ENCODE measurements at places on chromosomes 7 and 10.
A peak's percentile ranks its signal among the peaks of the same experiment; 100 is the strongest.

GRCh38 chr10:86583983-86584382 lies 62.4 kb upstream of the WAPL start:
- DNase-seq, result no peak

- DNase-seq, result peak; percentile 60
Observed at GRCh38 chr10:111481261-111481826, 404.5 kb downstream of the ADRA2A start.

GRCh38 chr10:86259901-86260562 lies 106.6 kb downstream of the GRID1 start:
- DNase-seq, result no peak

GRCh38 chr10:129662426-129662825 lies 195.4 kb downstream of the MGMT start:
- DNase-seq, result no peak

GRCh38 chr7:129228633-129229032 lies 3.8 kb downstream of the AHCYL2 start:
- DNase-seq, result no peak

DNA sequence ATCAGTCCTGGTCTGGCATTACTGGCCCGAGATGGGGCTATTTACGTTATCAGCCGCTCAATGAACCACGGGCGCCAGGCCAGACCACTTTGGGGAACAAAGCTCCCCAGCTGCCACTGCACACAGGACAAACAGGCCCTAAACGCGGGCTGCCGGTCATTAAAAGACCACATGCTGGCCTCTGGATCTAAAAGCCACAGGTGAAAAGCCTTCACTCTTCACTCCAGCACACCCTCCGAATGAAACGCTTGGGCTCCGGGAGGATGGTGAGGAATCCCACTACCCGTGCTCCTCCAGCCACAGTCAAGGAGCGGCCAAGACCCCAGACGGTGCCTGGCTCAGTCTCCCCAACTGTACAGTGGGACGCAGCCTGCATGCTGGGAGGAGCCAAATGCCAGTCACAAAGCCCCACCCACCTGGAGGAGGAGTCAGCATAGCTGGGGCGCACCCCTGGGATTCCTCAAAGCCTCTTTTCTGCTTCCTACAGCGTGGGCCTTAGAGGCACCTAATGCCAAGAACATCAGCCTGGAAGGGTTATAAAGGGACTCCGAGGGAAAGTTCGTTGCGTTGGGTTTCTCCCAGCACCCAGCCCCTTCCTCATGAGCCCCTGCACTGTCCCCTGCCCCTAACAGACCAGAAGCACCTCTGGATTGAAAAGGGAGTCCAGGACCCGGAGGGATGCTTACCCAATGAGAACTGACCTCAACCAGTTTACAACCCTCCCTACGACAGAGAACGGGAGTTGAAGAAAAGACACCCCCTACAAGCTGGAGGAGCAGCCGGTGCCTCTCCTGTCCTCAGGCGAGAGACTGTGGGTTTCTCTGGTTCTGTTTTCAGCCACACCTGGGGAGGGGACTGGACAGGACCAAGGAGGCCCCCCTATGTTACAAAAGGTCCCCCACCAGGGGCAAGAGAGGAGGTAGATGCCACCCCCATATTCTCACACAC lies 4.7 kb downstream of the PDGFA start:
- DNase-seq, result no peak

- DNase-seq, result no peak
Observed at GRCh38 chr10:119318411-119319160, 111.2 kb downstream of the GRK5 start.

GRCh38 chr10:128808921-128809440 lies 658.1 kb upstream of the MGMT start:
- no peak for DNase-seq

- no peak for DNase-seq
Observed at GRCh38 chr7:2611401-2611800, 20.4 kb upstream of the TTYH3 start.

GRCh38 chr7:139479620-139480019 lies 3.9 kb downstream of the KLRG2 start:
- DNase-seq, result no peak

- DNase-seq, result peak; percentile 95
Observed at GRCh38 chr10:103554488-103555324, 61.2 kb downstream of the NEURL1 start.

DNA sequence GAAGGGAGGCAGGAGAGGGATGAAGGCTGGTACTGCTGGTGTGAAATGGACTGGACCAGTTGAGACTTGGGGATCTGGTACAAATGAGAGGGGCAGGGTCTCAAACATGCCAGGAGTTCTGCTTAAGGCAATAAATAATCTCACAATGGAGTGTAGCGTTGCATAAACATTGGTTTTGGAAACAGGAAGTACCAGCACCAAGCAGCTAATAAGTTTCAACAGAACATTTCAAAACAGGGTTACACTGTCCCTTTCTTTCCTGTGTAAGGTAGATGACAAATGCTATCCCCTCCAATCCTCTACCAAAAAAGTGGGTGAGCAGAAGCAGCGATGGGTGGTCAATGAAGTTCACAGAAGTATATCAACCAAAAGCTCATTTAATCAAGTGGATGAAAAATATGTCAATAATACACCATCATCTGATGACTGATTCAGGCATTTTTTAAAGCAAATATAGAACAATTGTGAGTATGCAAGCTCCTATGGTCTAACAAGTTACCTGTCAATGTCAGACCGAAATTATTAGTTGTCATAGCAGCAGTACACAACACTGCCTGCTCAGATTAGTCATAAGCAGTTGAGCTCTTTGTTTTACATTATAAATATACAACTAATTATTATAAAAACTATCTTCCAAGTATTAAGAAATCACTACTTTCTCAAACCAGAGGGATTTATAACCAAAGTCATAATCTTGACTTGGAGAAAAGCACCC lies 220.0 kb downstream of the FAM107B start:
- peak; percentile 67 for DNase-seq

- no peak for DNase-seq
Observed at GRCh38 chr7:117333168-117333567, 10.3 kb upstream of the WNT2 start.

DNA sequence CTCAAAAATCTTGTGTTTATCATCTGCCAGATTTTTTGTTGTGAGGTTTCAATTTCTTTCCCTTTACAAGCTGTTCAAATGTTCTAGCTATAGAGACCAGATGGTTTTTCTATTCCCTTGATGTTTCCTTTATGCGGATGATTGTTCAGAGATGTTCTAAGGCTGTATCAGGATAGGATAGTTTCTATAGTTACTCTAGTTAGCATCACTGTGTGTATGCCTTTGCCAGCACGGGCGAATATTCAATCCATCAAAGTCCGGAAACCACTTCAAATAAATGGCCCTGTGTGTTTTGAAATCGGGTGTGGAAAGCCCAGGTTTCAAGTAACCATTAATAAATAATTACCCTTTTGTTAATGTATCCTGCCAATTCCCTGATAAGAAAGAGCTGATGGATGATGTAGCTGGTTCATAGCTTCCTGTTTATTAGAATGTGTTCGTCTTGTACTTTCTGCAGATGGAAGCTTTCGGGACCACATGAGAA lies 149.8 kb upstream of the PRKCQ start:
- no peak for DNase-seq

DNA sequence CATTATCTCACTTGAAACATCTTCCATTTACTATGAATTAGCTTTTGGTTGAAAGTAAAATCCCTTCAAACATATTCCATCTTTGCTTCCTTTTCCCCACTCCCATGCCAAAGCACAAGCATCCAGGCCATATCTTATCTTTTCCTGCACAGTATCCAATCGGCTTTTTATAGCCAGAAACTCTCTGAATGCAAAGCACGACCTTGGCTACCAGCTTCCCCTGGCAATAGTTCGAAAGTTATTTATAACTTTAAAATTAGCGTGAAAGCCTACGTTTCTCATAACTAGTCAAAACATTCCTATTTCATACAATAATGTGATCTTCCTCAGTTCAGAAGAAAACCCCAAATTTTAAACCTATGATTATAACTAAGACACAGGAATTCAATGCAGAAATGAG lies 440 bp downstream of the CTNNA3 start:
- DNase-seq, result no peak

DNA sequence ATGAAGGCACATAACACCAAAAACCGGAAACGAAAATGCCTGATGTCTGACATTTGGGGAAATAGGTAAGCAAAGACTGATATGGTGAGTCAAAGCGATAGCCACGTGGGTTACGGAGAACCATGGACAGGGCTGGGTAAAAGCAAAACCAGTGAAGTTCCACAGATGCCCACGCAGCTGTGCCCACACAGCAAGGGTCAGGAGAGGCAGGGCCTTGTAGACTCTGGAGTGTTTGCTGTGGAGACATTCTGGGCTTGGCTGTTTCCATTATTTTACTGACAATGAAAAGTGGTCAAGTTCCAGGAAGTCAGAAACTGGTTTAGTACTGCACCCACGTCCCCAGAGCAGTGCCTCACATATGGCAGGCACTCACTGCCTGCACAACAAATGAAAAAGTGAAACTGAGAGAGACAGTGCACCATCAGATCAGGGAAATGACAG lies 148.7 kb downstream of the ZMYND11 start:
- DNase-seq, result no peak

DNA sequence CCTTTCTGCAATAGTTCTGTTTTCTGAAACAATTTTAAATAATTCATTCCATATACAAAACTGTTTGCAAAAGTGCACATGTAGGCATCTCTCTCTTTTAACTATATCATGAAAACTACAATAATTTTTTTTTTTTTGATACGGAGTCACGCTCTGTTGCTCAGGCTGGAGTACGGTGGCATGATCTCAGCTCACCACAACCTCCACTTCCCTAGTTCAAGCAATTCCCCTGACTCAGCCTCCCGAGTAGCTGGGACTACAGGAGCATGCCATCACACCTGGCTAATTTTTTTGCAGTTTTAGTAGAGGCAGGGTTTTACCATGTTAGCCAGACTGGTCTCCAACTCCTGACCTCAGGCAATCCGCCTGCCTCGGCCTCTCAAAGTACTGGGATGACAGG lies 44.0 kb upstream of the SEMA3A start:
- DNase-seq, result no peak

DNA sequence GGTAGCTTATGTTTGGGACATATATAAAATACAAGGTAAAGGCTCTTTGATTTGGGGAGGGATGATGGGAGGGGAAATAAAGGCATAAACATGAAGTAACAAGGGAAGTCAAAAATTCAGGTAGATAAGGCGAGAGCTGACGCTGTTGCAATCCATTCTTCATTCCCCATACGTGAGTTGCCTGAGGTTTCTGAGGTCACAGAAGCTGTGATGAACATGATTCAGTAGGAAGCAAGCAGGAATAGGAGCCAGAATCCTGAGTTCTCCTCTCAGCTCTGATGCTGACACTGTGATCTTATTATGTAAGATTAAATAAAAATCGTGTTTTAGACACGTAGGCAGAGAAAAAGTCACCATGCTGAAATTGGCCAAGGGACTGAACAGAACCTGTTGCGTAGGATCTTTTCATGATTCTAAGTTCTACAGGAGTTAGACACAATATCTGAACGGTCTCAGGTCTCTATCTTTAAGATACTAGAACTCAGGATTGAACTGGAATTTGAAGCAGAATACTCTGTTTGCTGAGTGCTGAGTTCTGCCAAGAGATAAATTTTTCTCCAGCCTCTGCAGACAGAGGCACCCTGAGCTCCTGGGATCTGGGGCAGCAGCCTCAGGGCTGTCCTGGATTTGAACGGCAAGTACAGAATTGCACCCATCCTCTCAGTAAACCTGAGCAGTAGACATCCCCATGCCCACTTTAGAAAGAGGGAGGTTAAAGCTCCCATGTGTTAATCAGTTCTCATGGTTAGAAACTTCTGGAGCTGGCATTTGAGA lies 21.0 kb downstream of the KLF6 start:
- DNase-seq, result no peak

DNA sequence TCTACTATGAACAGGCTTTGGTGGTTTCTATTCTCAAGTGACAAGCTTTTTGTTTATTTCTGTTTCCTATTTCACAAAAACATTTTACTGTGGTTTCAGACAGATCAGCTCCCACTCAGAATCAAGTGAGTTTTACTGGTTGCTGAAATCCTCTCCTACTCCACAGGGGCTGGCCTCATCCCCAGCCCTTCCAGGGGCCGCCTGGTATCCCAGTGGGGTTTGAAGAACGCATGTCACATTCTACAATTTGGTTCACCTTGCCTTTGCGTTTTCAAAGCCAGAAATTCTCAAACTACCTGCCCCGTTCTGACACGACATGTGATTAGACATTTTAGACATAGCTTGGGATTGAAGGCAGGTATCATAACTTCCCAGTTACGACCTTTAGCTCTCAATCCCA lies 160.9 kb upstream of the AGK start:
- DNase-seq, result no peak

DNA sequence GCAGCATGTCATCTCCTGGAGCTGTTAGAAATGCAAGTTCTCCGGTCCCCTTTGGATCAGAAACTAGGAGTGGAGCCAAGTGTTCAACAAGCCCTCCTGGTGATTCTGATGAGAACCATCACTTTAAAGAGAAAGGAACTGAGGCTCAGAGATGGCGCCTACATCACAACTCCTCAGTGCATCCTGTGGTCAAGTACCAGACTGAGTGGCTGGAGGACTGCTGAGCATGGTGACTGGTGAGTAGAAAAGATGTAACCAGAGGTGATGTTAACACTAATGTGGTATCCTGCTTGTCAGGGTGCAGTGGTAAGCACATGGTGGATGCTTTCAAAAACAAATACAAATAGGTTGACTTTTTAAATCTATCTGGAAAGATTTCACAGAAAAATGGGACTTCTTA lies 3.5 kb upstream of the OIT3 start:
- no peak for DNase-seq

DNA sequence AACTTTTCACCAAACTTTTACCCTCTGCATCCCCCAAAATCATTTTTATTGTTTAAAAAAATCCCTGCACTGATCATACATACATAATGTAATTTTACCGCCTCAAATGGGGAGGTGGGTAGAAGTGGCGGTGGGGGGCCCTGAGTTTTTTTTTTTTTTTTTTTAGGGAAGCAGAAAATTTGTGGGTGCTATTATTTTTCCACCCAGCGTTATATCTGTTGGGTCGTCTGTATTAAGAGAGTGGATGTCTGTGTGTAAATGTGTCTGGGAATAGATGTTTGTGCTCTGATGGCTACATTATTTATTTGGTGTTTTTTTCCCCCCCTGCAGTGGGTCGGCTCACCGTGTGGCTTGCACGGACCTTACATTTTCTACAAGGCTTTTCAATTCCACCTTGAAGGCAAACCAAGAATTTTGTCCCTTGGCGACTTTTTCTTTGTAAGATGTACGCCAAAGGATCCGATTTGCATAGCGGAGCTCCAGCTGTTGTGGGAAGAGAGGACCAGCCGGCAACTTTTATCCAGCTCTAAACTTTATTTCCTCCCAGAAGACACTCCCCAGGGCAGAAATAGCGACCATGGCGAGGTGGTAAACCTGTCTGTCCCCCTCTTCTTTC lies 438 bp downstream of the ARID5B start:
- peak; percentile 70 for DNase-seq

- no peak for DNase-seq
Observed at GRCh38 chr7:46463170-46463569, 542.1 kb upstream of the IGFBP3 start.

All from DMS53 (cell line).